ENCODE measurements at places on chromosomes 2 and 18. TPM values are rescaled to one million over a fixed set of nuclear protein-coding genes. Genes with fewer than 3 reads are reported as not detected.

GRCh38 chr18:48985161-48985560 lies 34.4 kb upstream of the SMAD7 start:
- H3K27me3 ChIP-seq: no peaks in the 10 kb centered on the region
- H3K36me3 ChIP-seq: no peaks in the 10 kb centered on the region
- H3K27ac ChIP-seq: no peak overlapping the region
- no peak for DNase-seq
- H3K4me3 ChIP-seq: no peak overlapping the region
- H3K4me1 ChIP-seq: peaks cover 13% of the 10 kb centered on the region

- no peak for DNase-seq
- H3K4me3 ChIP-seq: no peak overlapping the region
- H3K4me1 ChIP-seq: no peaks in the 10 kb centered on the region
- no peaks in the 10 kb centered on the region for H3K27me3 ChIP-seq
- no peaks in the 10 kb centered on the region for H3K36me3 ChIP-seq
Measured at GRCh38 chr2:64035072-64035942, 16.1 kb upstream of the VPS54 start.

DNA sequence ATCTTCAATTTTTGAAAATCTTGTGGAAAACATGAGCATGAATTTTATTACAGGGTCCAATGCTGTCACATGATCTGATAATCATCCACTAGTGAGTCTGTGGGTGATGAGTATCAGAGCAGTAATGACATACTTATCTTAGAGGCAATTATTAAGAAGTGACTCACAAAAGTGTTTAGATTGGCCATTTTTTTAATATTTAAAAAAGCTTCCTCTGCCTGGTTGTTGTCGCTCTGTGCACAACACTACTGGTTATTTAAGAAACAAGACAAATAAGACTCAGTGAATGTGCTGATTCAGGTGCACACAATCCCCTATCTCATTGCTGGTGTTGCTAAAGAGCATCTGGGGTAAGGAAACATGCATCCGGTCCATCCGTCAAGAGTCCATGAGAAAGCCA lies 665.8 kb upstream of the ZEB2 start:
- no peak overlapping the region for H3K4me3 ChIP-seq
- H3K4me1 ChIP-seq: no peaks in the 10 kb centered on the region
- H3K27me3 ChIP-seq: no peaks in the 10 kb centered on the region
- H3K27ac ChIP-seq: no peak overlapping the region

- no peak for DNase-seq
- no peaks in the 10 kb centered on the region for H3K27me3 ChIP-seq
- H3K27ac ChIP-seq: no peak overlapping the region
- H3K36me3 ChIP-seq: no peaks in the 10 kb centered on the region
Measured at GRCh38 chr2:235170536-235171521, 219.0 kb downstream of the SH3BP4 start.

- H3K27me3 ChIP-seq: no peaks in the 10 kb centered on the region
Measured at GRCh38 chr2:149686136-149687051, 98.8 kb upstream of the MMADHC start.

DNA sequence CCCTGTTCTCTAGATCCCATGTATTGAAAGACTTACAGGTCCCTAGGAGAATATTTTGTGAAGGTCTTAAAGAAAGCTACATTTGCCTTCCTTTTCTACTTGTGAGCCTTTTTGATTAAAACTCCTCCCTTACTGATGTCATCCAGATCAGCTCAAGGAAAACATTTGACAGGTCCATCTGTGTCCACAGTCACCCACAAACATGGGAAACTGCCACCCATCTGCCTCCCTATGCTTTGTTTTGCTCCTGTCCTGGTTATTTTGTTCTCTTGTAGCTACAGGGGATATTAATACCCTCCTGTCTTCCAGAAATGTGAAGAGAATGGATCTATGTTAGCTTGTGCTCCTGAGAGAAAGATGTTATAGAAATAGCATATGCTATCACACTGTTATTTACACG lies 203.6 kb upstream of the GALNT5 start:
- no peak overlapping the region for H3K27ac ChIP-seq
- H3K4me3 ChIP-seq: no peak overlapping the region
- no peak for DNase-seq
- H3K36me3 ChIP-seq: no peaks in the 10 kb centered on the region

DNA sequence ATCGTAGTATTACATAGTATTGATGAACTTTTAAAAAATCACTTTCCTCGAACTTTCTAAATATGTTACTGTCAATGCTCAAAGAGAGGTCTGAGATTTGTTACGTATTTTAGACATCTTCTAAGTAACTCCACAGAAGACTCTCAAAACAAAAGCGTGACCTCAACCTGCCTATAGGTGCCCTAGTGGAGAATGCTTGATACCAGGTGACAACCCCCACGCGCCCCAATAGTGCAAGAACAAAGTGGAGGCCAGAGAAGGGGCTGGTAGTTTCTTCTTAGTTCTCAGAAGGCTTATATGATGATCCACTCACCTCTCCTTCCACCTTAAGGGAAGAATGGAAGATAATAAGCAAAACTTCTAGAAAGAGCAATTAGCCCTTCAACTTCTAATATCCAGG lies 102.6 kb downstream of the ANKRD44 start:
- no peaks in the 10 kb centered on the region for H3K36me3 ChIP-seq
- H3K27ac ChIP-seq: no peak overlapping the region
- H3K4me3 ChIP-seq: no peak overlapping the region
- no peaks in the 10 kb centered on the region for H3K27me3 ChIP-seq

- peaks cover 4% of the 10 kb centered on the region for H3K4me1 ChIP-seq
- H3K4me3 ChIP-seq: no peak overlapping the region
- DNase-seq: peak; percentile 83
- H3K27me3 ChIP-seq: peaks cover 59% of the 10 kb centered on the region
Measured at GRCh38 chr2:218964041-218964771, 4.7 kb downstream of the CDK5R2 start.

DNA sequence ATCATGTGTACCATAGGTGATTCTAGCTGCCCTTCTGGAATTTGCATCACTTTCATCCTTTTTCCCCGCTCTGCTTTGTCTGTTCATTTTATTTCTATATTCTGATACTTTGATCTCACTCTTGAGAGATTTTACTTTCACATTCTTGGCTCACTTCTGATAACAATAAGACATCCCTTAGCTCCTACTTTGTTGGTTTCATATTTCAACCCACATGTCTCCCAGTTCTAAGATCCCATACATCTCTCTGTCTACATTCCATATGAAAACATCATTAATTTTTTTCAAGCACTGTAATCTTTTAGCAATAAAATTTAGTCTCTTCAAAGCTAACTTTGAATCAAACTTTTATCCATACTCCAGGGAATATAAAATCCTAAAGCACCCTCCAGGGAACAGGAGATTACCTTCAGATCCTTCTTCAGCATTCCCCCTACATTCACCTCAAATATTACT lies 75.6 kb downstream of the COL3A1 start:
- H3K4me1 ChIP-seq: no peaks in the 10 kb centered on the region
- no peak overlapping the region for H3K4me3 ChIP-seq
- no peak overlapping the region for H3K27ac ChIP-seq
- H3K27me3 ChIP-seq: no peaks in the 10 kb centered on the region

GRCh38 chr2:61456070-61456745 lies 14.7 kb downstream of the USP34 start:
- H3K4me1 ChIP-seq: peaks cover 64% of the 10 kb centered on the region
- H3K27me3 ChIP-seq: no peaks in the 10 kb centered on the region
- no peak for DNase-seq
- no peak overlapping the region for H3K4me3 ChIP-seq
- no peak overlapping the region for H3K27ac ChIP-seq

GRCh38 chr2:155377266-155377680 lies 678.8 kb downstream of the KCNJ3 start:
- no peaks in the 10 kb centered on the region for H3K36me3 ChIP-seq
- no peak for DNase-seq
- H3K4me3 ChIP-seq: no peak overlapping the region
- no peak overlapping the region for H3K27ac ChIP-seq

- H3K27me3 ChIP-seq: no peaks in the 10 kb centered on the region
- H3K36me3 ChIP-seq: no peaks in the 10 kb centered on the region
- no peak overlapping the region for H3K4me3 ChIP-seq
Measured at GRCh38 chr2:9984217-9984739, 32.8 kb downstream of the GRHL1 start.

The EFHD1 gene
- 2.9 TPM for total RNA-seq

The EML6 gene
- total RNA-seq: 16.8 TPM

The ST6GAL2 gene
- 0.13 TPM for total RNA-seq

The OTOS gene
- not detected for total RNA-seq

The OSR1 gene
- 2.3 TPM for total RNA-seq

The STAT4 gene
- 1.1 TPM for total RNA-seq

The FBXO36 gene
- total RNA-seq: 4.2 TPM

Measured in adrenal gland (tissue), 19 donors.